ENCODE measurements at places on chromosomes 2 and 18.

DNA sequence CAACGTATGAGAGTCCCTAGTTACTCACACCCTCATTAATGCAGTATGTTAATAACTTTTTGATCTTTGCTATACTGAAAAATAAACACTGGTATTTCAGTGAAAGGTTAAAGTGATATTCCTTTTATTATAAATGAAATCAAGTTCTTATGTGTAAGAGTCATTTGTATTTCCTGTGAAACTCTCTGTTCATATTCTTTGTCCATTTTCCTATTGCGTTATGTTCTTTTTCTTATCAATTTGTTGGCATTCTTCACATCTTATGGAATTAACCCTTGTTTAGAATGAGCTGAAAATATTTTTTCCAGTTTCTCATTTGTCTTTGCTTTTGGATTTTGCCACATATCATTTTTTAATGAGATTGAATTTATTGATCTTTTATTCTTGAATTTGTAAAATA is 44.8 kb downstream of the NDUFAF7 start:
- DNase-seq, result no peak

GRCh38 chr2:127651971-127652550 is 6.1 kb downstream of the GPR17 start:
- no peak for DNase-seq

DNA sequence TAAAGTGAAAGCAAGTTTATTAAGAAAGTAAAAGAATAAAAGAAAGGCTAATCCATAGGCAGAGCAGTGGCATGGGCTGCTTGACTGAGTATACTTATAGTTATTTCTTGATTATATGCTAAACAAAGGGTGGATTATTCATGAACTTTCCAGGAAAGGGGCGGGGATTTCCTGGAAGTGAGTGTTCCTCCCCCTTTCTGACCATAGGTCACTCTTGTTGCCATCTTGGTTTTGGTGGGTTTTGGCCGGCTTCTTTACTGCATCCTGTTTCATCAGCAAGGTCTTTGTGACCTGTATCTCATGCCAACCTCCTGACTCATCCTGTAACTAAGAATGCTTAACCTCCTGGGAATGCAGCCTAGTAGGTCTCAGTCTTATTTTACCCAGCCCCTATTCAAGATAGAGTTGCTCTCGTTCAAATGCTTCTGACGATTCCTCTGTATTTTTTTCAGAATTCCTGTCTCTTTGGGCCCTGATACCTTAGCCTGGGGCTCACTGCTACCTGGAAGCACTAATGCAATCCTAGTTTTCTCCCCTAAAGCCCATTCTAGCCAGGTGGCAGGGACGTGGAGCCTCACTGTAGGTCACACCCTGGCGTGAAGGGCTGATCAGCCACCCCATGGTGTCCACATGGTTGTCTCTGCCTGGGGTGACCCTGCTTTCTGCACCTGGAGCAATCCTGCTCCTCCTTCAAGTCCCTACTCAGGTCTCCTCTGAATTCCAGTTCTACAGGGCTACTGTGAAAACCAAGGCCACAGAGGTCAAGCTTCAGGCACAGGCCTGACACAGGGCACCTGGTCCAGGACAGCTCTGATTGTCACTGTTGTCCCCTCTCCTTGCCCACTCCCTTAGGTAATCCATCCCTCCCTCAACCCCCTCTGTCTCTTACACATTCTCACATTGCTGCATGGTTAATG is 6.0 kb upstream of the SLC35F6 start:
- DNase-seq, result no peak

GRCh38 chr2:8380566-8380965 is 301.3 kb upstream of the ID2 start:
- no peak for DNase-seq

DNA sequence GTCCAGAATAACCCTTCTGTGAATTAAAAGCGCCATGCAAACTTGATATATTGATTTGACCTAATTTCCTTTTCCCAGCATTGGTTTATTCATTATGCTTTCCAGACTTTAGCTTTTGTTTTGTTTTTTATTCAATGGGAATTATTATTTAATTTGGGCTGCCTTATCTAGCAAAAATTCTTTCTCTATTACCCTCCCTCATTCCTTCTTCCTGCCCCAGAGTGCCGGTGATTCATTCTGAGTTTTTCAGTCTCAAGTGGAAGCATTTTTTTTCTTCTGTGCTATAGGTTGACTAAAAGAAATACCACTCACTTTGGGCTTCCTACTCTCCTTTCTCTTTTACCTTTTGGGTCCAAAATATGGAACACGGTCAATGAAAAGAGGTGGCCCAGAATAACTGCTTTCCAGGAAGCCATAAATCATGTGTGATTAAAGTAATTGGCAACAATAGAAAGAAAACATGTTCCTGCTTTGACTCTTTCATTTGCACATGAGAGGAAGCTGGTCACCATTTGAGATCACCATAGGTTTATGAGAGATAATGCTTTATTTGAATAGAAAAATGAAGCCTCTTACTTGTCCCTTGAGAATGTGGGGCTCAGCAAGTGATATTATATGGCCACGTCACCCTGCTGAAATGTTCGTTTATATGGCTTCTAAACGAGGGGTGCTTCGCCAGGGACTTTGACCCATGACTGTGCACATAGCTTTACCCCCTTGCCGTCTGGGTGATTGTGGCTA is 422.8 kb upstream of the ZEB2 start:
- no peak for DNase-seq

DNA sequence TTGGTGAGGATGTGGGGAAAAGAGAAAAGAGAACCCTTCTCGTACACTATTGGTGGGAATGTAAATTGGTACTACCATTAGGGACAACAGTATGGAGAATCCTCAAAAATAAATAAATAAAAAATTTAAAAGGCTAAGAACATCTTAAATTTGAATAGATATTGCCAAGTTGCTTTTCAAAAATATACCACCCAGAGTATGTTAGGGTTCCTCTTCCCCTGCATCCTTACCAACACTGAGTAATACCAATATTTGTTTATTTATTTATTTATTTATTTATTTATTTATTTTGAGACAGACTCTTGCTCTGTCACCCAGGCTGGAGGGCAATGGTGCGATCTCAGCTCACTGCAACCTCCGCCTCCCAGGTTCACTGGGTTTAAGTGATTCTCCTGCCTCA is 5.5 kb upstream of the NRBP1 start:
- DNase-seq, result no peak

- DNase-seq, result no peak
Observed at GRCh38 chr18:24530630-24531111, 70.2 kb downstream of the HRH4 start.

DNA sequence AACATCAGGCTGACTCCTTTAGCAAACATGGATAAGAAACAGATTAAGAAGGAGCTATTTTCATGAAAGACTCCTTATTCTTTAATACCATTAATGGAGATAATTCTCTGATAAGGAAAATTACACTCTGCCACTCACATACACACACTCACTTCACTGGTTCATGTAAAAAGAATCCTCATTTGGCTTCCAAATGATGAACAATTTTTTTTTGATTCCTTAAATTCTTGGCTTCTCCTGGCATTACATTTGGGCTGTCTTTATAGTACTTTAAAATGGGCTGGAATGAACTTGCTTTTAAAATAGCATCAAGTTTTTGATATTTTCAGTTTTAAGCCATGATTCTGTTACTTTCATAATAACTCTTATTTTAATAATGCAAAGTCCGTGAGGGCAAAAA is 328.6 kb downstream of the SLC8A1 start:
- DNase-seq, result no peak
